ENCODE measurements at places on chromosomes 5 and 9.
A peak's percentile ranks its signal among the peaks of the same experiment; 100 is the strongest.

DNA sequence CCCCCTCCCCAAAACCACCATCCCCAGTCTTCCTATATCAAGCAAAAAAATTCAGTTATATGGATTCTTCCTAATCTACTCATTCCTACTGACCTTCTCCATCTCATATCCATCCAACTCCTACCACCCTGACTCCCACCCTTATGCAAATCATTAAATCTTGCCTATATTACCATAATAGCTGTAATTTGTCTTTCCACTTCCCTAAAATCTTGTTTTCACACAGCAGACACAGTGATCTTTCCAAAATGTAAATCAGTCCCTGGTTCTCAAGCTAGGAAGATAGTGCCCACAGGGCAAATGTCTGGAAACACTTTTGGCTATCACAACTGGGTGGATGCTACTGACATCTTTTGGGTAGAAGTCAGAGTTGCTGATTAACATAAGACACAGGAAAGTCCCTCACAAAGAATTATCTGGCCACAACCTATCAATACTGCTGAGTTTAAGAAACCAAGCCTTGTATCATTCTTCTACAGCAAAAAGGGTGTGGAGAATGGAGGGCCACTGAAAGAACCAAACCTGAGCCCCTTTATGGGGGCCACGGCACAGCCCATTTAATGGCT lies 1.4 kb downstream of the SRA1 start:
- DNase-seq = no peak

DNA sequence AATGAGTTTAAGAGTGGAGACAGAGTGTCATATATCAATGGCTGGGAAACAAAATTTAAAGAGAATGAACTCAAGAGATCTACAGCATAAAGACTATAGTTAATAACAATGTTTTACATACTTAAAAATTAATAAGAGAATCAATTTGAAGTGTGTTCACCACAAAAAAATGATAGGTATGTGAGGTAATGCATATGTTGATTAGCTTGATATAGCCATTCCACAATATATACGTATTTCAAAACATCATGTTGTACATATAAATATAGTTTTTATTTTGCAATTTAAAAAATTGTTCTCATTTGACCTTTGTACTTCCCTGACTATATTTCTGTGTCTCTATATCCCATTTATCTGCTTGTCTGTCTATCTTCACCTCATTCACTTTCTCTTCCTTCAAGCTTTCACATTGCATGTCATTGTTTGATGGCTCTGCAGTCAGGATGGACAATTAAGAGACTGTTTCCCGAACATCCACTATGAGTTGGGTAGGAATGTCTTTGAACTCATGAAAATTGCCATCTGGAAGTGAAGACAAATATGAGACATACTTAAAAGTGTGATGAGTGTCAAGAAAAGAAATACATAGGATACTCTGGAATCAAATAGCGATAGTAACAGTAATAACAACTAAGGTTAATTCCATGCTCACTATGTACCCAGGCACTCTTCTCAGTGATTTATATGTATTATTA lies 359.9 kb upstream of the ACTBL2 start:
- DNase-seq = no peak

DNA sequence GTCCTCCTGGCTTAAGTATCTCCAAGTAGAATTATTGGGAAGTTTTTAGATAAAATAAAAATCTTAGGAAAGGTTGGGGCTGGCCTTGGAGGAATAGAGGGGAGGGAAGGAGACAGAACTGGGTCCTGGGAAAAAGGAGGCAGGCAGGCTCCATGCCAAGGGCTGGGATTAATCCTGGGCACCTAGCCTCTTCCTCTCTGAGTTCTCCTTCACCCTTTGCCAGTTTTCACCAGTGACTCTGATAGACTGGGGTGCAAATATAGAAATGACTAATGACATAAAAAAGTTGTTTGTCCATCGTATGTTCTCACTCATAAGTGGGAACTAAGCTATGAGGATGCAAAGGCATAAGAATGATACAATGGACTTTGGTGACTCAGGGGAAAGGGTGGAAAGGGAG lies 81.9 kb downstream of the RMI1 start:
- no peak for DNase-seq

DNA sequence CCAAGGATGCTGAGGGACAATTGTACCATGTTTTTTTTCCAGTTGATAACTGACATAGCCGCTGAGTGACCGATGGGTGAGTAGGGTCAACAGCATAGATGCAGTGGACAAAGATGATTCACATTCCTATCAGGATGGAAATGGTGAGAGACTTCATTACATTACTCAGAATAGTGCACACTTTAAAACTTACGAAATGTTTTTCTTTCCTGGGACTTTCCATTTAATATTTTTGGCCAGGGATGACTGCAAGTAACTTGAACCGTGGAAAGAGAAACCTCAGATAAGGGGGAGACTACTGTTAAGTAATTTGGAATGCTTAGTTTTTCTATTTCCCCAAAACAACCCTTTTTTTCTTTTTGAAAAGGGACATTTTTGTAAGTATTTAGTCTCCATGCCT lies 3.0 kb upstream of the TUSC1 start:
- DNase-seq = no peak

GRCh38 chr5:92945605-92946097 lies 635.4 kb downstream of the NR2F1-AS1 start:
- no peak for DNase-seq

- DNase-seq = no peak
Measured at GRCh38 chr5:58262226-58262625, 197.7 kb downstream of the PLK2 start.

GRCh38 chr5:10151656-10152055 lies 98.0 kb downstream of the ATPSCKMT start:
- no peak for DNase-seq

DNA sequence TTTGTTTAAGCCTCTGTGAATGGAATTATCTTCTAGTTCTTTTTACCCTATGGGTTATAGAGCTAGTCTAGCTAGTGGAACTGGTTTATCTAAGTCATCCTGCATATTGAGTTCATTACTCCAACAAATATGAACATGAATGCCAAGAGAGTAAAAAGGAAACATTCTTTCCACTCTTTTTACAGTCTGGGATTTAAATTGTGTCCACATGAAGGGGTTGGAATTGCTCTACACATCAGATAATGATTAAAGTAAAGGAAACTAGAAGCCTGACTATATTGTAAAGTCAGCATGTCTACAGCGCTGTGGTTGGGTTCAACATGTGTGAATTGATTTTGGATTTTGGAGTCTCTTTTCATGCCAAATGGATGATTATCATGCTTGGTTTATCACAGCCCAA lies 173.1 kb downstream of the CCDC171 start:
- DNase-seq = no peak

GRCh38 chr5:147743012-147743411 lies 39.5 kb downstream of the JAKMIP2 start:
- DNase-seq = no peak

- DNase-seq = no peak
Measured at GRCh38 chr5:87307796-87308423, 40.2 kb downstream of the RASA1 start.

DNA sequence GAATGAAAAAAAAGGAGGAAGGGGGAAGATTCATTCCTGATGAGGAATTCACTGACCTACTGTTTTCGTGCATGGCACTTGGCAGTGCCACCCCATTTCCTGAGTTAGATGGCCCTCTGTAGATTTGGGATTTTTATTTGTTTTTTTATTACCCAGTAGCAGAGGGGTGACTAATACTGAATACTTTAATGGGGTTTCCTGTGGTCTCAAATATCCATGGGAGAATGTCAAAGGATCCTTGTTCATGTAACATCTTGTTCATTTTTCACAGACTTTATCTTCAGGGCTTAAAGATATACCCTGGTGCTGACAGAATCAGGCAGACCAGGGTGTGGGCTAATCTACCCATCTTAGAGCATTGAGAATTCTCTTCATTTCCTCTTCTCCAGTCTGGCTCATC lies 93.0 kb downstream of the MAMDC2 start:
- no peak for DNase-seq

DNA sequence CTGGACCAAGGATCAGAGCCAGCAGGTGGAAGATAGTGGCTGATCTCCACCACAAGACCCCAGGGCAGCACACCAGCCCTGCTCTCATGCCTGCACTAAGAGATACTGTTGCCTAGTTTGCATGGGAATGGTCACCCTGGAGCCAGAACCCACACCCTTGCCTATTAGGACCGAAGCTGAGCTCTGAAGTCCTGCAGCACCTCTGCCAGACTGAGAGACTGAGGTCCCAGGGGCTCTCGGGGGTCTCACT lies 11.3 kb downstream of the ACSL6 start:
- DNase-seq = no peak

GRCh38 chr5:151094030-151094851 lies 13.4 kb upstream of the TNIP1 start:
- peak; percentile 24 for DNase-seq

- DNase-seq = no peak
Measured at GRCh38 chr5:82355496-82355895, 77.3 kb upstream of the RPS23 start.

DNA sequence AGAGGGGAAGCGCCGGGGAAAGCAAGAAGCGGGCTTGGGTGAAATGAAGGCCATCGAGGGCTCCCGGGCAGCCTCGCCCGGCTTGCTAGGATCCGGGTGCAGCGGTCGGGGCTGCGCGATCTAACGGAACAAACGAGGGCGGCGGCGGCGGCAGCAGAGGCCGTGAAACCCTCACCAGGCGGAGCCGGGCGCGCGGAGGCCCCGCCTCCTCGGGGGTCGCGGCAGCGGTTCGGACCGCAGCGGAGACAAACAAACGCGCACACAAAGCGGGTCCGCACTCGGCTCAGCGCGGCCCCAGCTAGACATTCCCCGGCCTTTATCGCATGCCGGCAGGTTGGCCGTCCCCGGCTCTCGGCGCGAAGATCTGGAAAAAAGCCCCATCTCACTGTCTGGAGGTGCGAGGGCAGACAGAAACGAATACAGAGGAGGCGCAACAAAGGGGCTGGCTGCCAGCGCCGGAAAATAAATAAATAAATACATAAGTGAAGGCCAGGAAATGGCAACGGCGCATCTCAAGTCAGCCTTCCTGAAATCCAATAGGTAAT lies 10.5 kb upstream of the TRIM36 start:
- DNase-seq = no peak

- no peak for DNase-seq
Measured at GRCh38 chr5:54876556-54876955, 108.8 kb downstream of the ESM1 start.

GRCh38 chr9:84411683-84412267 lies 71.2 kb upstream of the SLC28A3 start:
- no peak for DNase-seq

DNA sequence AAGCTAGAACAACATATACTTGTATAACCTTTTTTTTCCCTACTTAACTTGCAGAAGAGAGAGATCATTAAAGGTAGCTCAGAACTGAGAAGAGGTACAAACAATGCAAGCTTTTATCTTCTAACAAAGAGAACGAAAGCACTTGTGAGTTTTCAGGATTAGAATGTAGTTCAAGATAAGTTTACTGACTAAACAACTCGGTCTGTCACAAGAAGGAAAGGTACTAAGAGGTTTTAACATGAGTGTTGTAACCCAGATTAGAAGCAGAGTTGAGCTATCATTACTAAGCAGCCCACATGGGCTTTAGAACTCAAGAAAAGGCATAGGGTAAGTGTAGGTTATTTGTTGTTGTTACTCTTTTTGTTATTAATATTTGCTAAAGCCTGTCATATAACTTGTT lies 25.2 kb downstream of the GIN1 start:
- no peak for DNase-seq

DNA sequence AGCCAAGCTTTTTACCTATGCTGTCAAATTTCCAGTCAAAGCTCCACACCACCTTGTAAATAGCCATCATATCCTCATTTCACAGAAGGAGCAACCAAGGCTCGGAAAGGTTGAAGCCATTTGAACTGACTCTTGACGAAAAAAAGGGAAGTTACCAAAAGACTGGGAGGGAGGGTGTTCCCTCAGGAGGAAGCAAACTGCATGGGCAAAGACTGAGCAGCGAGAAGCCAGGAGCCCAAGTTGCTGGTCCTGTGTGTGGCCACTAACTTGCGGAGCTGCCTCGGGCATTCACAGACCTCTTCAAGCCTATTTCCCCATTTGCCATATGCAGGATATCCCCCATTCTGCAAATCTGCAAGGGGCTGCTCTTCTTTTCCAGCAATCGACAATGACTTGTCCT lies 37.4 kb downstream of the TTLL11 start:
- DNase-seq = no peak

- DNase-seq = no peak
Measured at GRCh38 chr9:109143881-109144562, 23.0 kb downstream of the FRRS1L start.

DNA sequence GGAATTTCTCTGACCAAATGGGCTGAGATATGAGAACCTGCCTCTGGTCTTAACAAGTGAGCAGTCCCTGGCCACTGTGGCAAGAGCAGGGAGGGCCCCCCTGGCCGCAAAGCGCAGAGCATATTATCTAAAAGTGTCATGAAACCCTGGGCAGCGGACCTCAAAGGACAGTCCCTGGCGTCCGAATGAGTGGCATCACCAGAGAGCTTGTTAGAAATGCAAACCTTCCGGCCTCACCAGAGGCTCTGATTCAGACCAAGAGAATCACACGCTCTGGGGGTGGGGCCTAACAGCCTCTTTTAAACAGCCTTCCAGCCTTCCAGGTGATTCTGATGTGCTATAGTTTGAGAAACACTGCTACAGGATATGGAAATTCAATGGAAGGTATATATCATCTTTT lies 10.9 kb downstream of the PTPN3 start:
- DNase-seq = no peak

GRCh38 chr5:8954801-8955200 lies 591.1 kb downstream of the SEMA5A start:
- DNase-seq = no peak

DNA sequence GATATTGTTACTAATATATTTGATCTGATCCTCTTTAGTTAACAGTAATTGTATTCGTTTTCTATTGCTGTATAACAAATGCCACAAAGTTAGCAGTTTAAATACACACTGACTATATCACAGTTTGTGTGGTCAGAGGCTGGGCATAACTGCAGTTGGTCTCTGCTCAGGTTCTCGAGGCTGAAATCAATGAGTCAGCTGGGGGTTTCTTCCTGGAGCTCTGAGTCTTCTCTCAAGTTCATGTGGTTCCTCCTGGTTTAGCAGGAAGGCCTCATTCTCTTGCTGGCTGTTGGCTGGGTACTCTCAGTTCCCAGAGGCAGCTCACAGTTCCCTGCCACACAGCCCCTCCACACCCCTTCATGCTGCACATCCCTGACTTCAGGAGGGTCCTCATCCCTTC lies 20.7 kb downstream of the COL23A1 start:
- DNase-seq = no peak

GRCh38 chr5:33275921-33276627 lies 164.7 kb upstream of the TARS1 start:
- DNase-seq = no peak

DNA sequence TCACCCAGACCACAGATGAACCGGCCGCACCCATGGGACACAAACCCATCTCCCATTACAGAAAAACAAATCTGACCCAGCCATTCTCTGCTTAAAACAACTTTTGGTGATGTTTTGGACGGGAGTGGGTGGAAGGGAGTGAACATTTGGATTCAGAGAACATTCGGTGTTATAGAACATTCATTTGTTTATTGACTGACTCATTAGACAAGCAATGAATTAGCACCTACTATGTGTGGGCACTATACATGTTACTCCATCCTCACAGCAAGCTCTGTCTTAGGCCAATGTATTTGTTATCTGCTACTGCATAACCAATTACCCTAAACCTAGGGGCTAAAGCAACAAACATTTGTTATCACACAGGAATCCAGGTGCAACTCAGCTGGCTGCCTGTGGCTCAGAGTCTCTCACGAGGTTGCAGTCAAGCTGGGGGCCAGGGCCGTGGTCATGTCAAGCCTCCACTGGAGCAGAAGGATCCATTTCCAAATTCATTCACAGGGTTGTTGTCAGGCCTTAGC lies 5.1 kb upstream of the ERGIC1 start:
- no peak for DNase-seq

Measured in activated CD4-positive, alpha-beta T cell treated with anti-CD3 and anti-CD28 coated beads for 24 hours (primary cell).